CD4-positive, alpha-beta memory T cell (primary cell): ENCODE measurements at places on chromosomes 1 and 21.
A peak's percentile ranks its signal among the peaks of the same experiment; 100 is the strongest.

GRCh38 chr1:58468612-58469011 is 77.9 kb downstream of the OMA1 start:
- DNase-seq: no peak

DNA sequence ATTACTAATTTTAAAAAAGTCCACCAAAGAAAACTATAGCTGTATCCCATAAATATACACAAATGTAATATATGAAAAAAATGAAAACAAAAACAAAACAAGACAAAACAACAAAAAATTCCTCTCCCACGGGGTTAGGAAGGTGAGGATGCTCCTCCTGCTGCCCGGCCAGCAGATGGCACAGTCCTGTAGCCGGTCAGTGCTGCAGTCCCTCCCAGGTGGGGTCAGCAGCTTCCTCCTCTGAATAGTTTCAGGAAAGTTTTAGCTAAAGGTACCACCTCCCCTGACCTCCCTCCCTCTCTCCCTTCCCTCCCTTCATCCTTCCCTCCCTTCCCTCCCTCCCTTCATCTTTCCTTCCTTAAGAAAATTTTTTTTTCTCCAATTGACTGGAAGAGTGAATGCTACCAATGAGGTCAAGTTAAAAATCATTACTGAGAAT is 67.8 kb upstream of the BCL10 start:
- DNase-seq: no peak

DNA sequence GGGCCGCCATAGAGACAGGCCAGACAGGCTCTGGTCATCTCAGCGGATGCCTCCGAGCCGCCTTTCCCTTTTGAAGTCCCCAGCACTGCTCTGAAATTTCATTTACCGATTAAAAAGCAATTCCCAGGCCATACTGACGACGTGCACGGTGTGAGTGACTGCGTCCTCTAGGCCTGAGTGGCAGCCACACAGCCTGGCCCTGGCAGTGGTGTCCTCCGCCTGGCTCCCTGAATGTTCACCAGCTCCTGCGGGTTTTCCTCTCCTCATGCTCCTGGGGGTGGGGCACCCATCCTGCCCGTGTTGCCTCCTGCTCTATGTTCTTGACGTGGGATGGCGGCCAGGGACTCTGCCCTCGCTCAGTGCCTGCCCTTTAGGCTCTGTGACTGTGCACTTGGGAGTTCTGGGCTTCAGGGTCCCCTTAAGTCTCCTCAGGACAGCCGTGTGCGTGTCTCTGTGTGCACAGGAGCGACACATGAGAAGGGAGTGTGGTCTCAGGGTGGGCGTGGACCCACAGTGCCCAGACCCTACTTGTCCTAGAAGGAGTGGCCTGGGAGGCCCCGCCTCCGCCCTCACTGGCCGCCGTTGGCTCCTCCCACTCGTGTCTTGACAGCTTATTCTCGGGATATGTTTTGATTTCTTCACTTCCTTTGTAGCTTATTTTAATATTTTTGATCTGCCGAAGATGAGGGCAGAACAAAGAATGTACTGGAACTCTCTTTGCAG is 3.6 kb downstream of the SKI start:
- peak; percentile 81 for DNase-seq

- DNase-seq: no peak
Measured at GRCh38 chr1:49197081-49197480, 420.4 kb upstream of the BEND5 start.

- DNase-seq: no peak
Measured at GRCh38 chr1:65036570-65037051, 70.3 kb upstream of the JAK1 start.

GRCh38 chr1:93963585-93963984 is 54.4 kb upstream of the GCLM start:
- no peak for DNase-seq

DNA sequence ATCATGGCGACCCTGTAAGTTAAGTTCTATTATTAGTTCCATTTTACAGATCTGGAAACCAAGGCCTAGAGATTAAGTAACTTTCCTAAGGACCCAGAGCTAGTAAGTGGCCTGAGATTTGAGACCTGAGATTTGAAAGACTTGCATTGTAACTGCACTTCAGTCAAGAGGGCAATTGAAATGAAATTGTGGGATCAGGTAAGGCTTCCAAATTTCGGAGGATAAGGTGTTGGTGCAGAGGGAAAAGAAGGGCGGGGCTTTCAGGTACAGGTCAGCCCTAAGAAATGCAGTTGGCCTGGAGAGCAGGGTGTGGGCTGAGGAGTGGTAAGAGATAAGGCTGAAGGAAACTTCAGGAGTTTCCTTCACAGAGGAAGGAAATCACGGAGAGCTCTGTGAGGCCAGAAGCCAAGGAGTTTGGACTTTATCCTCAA is 51.1 kb downstream of the SLC16A1 start:
- no peak for DNase-seq

DNA sequence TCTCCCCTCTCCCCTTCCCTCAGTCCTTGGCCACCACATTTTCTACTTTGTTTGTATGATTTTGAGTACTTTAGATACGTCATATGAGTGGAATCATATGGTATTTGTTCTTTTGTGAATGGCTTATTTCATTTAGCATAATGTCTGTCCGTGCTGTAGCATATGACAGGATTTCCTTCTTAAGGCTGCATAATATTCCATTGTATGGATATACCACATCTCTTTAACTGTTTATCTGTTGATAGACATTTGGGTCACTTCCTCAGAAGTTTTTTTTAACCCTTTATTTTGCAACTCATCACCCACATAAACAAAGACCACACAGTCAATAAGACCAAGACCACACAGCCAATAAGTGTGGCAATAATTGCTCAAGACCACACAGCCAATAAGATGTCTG is 24.9 kb downstream of the FAM163A start:
- no peak for DNase-seq

- DNase-seq: no peak
Measured at GRCh38 chr1:77539519-77540142, 142.8 kb downstream of the ZZZ3 start.

- DNase-seq: no peak
Measured at GRCh38 chr1:24107462-24108138, 4.3 kb downstream of the MYOM3 start.

DNA sequence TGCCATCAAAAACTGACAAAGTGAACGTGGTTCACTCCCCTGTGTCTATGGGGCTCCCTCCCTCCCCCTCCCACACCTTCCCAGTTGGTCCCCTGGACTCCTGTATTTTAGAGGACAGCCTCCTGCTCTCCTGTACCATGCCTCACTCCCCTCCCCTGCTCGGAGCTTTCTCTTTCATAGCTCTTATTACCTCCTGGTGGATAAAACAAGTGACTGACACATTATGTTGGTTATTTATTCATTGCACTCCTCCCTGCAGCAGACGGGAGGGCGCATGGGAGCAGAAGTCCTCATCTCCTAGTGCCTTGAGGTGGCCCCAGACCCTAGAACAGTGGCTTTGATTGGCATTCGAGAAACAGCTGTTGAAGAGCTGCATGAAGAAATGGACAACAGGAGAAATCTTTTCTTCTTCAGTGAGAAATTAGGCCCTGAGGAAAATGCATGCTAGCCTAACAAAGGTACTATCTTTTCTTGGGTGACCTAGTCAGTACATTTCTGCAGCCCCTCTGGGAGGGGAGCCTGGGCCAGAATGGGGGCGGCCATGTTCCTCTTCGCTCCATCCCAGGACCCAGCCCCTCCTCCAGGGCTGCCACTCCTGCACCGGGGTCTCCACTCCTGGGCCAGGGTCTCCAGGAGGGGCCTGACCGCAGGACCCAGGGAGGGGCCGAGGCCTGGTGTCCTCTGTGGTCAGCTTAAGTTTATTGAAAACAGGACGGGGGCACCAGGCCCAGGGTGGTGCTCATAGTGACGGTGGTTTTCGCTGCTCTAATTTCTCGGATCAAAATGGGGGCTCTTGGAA is 1.2 kb upstream of the TFF1 start:
- DNase-seq: no peak

DNA sequence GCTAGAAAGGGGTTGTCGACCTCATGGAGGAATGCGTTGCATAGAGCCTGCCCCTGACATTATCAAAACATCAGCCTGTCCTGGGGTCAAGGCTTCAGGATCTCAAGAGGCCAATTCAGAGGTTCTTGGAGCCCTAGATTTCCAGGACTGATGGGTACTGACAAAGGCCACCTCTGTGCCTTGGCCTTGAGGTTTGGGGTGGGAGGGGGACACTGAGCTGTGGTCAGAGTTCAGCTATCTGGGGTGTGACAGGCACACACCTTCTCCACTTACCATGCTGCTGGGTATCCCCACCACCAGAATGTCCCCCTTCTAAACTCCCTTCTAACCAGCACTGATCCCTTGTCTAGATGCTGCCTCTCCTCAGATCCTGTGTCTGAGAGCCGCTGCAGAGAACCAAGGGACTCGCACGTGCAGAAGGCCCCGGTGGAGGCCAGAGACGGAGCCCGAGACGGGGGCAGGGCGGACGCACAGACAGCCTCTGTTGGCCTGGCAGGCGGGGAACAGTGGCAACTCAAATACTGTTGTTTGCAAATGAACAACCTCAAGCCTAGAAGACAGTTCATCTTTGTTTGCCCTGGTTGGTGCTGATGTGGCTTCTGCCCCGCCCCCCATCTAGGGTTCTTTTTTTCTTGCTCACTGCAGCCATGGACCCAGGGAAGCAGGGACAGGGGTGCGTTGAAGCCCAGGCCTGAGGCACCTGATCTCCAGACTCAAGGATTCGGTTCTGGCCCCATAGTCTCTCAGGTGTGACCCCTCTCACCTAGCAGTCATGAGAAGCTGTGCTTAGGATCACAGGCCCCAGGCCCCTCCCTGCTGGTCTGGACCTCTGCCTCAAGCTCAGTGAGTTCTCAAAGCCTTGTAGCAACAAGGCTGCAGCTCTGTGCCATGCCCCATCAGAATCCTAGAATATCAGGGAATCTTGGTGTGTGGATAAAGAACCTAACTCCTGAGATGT is 28.1 kb upstream of the CSF1 start:
- no peak for DNase-seq

- no peak for DNase-seq
Measured at GRCh38 chr21:36701756-36702621, 3.1 kb downstream of the SIM2 start.

- DNase-seq: no peak
Measured at GRCh38 chr1:212190169-212190568, 95.0 kb upstream of the PPP2R5A start.

- DNase-seq: no peak
Measured at GRCh38 chr21:42012344-42012743, 2.2 kb upstream of the ZBTB21 start.

DNA sequence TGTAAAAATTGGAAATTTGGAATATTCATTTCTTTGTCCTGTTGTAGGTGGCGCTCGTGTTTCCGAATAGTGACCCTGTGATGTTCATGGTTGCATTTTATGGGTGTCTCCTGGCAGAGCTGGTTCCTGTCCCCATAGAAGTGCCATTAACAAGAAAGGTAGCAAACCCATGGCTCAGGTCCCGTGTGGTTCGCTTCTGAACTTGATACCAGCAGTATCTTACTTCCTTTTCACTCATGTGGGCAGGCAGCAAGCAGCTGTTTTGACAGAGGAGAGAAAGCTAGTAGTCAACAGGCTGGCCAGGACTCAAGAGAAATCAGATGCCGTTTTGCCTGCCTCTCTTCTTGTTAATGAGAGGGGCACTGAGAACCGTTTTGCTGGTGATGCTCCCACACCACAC is 72.8 kb downstream of the S100B start:
- DNase-seq: peak; percentile 42
